Muscle of leg (tissue), 16 donors: ENCODE measurements at places on chromosomes 1 and 21. TPM values are rescaled to one million over a fixed set of nuclear protein-coding genes. Genes with fewer than 3 reads are reported as not detected.

Gene GRIK1
- 2.1 TPM for polyA plus RNA-seq

Gene SPRR2A
- polyA plus RNA-seq, result not detected

Gene KDF1
- 1.2 TPM for polyA plus RNA-seq

Gene MKNK1
- polyA plus RNA-seq, result 21.0 TPM

Gene GPN2
- 18.0 TPM for polyA plus RNA-seq

Gene CASP9
- polyA plus RNA-seq, result 18.7 TPM

DNA sequence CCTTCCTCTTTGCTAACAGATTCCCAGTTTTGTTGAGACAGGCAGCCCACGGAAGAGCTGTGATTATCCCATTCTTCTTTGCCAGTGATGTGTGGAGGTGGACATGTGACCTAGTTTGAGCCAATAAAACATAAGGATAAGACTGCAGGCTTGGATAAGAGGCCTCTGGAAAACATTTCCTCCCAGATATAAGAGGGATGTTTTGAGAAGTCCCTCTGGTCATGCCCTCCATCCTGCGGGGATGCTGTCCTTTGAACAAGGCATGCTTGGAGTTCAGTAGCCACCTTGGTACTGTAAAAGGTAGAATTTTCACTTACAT is 155.7 kb downstream of the TM2D1 start:
- no peak for DNase-seq

GRCh38 chr1:176174108-176174507 is 33.0 kb downstream of the COP1 start:
- DNase-seq, result no peak

DNA sequence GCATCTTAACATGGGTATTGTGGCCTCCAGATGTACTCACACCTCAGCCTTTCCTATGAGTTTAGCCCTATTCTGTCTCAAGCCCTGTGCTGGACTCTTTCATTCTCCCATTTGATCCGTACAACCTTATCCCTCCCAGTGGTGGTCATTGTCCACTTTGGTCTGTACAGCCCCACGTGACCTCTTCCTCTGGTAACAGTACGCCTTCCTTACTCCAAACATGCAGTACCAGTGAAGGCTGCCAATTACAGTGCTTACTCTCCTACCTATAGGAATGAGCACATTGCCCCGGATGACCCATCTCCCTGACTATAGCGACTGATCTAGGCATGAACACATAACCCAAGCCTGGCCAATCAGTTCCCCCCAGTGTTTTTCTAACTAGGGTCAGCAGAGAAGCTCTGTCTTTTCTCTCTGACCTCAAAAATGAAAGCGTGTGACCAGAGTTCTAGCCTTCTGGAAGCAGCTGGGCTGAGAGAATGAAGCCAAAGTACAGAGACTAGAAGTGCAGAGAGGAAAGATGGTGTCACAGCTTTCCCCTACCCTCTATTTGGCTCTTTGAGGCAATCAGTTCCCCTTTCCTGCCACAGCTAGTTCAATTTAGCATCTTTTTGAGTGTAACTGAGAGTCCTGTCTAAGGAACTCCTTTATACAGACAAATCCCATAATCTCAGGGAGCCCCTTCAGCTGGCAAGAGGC is 9.9 kb upstream of the QSOX1 start:
- DNase-seq, result no peak

DNA sequence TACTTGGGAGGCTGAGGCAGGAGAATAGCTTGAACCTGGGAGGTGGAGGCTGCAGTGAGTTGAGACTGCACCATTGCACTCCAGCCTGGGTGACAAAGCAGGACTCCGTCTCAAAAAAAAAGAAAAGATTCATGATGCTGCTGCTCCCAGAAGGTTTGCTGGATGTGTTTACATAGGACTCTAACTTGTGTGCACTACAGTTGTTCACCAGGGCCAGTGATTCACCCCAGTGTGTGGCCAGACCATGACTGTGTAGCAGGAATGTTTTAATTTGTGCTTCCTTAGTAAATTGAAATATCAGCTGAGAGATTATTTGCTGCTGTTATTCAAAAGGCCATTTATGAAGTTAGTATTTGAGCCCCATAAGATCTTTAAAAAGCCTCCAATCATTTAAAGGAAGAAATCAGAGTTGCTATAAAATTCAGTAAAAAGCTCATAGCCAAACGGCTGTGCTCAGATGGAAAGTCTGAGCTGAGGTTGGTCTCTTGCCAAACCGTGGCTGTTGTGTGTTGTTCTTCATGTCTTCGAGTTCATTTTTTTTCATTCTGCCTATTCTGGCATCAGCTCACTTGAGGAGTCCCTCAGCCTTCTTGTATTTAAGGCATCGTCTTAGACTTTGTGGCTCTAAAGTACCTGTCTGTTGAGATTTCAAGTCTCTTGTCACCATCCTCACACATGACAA is 18.1 kb upstream of the PGD start:
- DNase-seq, result peak; percentile 89

- DNase-seq, result peak; percentile 82
Observed at GRCh38 chr1:118990513-118991152, 2.5 kb upstream of the TBX15 start.

DNA sequence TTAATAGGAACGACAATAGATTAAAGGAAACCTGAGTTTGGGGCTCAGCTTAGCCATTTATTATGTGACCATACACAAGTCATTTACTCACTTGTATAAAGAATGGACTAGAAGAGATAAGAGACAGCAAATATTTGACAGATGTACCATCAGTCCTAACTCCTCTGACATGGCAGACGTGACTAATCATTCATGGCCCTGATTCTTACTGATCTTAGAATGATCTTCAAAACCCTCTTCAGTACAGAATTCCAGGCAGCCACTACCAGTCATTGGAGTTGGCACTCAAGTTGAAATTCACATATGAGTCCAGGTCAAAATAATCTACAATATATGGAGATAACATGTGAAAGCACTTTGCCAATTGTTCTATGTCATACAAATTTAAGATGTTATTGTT is 21.0 kb upstream of the POU2F1 start:
- DNase-seq, result no peak

DNA sequence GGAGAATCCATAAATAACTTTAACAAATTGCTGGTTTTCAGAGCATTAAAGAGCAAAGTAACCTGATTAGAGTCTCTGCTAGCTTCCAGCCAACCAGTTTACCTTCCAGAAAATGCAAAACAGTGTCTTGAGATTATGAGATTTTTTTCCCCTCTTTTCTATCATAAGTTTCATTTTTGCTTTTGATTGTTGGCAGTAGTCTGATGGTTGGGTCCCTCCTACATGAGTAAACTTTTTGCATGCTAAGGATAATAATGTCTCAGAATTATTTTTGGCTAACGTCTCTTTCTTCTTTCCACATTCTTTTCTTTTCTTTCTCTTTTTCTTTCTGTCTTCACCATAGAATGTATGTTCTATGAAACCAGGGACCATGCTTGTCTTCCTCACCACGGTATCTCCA is 6.3 kb upstream of the ADAMTS5 start:
- no peak for DNase-seq

DNA sequence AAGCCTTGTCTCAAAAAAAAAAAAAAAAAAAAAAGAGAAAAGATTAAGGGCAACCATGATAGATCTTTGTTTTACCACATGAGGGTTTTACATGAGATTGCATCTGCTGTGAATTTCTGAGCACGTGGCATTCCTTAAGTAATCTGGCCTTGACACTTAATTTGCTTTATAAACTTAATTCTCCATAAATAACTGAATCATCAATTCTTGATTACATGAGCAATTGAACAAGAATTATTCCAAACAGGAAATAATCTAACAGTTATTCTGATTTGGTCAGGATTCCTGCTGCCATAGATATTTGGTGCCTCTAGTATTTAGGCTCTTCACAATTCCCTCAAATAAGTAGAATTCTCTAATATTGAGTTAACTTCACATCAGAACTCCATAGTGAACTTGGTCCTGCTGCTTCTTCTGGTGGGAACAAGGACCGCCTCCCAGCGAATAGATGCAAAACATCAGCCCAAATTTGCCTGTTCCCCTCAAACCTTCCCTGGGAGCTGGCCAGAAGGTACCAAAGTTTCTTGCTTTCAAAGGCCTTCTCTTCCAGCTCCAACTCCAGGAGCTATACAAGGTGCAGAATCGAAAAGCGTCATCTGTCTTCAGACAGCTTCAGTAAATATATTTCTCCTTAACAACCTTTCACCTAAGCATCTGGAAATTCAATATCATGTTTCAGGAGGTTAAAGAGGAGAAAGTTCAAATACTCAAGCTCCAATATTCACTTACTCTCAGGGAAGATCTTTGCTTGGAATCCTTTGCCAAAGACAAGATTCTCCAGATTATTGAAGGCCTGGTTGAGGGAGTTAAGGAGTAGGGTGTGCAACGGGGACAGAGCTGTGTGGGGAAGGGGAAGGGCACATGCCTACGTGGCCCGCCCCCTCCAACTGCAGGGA is 1.0 kb downstream of the KRTCAP2 start:
- peak; percentile 22 for DNase-seq

DNA sequence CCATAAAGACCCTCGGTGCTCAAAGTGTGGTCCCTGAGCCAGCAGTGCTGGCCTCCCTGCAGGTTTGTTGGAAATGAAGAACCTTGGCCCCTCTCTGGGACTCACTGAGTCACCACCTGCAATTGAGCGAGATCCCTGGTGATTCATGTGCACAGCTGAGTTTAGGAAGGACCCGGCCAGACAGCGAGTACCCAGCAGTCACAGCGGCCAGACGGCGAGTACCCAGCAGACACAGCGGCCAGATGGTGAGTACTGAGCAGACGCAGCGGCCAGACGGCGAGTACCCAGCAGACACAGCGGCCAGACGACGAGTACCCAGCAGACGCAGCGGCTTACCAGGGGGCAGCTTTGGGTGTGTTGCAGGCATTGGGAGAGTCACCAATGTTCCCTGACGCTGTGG is 123.8 kb downstream of the PRDM16 start:
- no peak for DNase-seq

- peak; percentile 44 for DNase-seq
Observed at GRCh38 chr1:26020330-26020768, 1.2 kb upstream of the EXTL1 start.

DNA sequence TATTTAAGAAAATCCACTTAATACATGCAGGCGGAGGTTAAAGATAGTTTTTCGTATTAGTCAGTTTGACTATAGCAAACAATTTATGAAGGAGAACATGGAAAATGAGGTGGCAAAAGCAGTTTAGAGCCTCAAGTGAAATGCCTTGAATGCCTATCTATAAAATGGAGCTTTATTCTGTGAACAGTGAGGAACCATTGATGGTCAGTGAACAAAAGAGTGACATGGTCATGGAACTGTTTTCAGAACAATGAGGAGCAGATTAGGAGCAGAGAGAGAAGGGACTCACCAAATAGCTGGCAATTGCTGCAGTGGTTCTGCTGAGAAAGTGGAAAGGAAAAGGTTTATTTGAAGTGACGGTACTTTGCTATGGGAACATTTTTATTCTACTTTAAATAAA is 299.8 kb downstream of the DUSP10 start:
- no peak for DNase-seq

DNA sequence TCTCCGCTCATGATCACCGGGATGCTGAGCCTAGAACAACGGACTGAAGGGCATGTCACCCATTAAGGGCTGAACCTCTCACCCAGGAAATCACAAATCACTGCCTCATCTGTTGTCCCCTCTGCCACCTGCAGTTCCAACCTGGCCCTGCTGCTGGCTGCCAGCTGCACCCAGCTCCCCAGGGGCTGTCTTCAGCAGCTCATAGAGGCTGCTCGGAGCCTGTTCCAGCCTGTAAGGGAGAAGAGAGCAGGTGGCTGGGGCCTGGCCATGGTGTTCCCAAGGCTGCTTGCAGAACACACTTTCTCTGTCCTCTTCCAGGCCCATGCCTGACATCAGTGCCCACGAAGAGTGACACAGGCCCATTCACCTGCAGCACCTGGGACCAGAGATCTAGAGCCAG is 44.5 kb upstream of the DISP3 start:
- DNase-seq, result no peak

DNA sequence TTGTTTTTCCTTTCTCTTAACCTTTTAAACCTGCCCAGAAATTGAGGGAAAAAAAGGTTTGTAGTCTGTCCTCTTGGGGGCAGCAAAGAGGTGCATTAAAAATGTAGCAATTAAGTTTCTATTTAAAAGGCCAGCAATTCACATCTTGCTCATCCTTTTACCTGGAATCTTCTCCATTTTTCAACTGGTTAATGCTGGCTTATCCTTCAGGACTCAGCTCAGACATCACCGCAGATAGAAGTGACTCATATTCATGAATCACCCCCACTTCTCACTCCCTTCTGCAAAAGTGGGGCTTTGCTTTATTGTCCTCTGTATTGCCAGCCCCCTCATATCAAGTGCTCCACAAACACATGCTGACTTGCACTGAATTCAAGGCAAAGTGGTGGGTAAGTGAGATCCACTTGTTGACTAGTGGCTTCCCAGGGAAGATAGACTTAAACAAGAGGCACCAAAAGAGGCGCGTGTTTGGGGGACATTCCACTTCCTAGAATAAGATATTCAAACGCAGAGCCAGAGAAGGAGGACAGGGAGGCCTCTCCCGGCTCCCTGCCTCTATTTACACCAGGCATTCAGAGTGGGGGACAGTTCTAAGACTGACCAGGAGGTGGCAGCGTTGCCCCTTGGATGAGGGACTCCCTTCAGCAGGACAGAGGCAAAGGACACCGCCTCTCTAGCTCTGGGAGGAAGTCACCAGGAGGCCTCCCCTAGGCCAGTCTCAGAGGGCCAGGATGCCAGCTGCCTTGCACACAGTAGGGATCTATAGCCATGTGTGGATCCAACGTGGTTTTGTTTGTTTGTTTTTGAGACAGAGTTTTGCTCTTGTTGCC is 23.2 kb upstream of the ZNF648 start:
- peak; percentile 82 for DNase-seq

DNA sequence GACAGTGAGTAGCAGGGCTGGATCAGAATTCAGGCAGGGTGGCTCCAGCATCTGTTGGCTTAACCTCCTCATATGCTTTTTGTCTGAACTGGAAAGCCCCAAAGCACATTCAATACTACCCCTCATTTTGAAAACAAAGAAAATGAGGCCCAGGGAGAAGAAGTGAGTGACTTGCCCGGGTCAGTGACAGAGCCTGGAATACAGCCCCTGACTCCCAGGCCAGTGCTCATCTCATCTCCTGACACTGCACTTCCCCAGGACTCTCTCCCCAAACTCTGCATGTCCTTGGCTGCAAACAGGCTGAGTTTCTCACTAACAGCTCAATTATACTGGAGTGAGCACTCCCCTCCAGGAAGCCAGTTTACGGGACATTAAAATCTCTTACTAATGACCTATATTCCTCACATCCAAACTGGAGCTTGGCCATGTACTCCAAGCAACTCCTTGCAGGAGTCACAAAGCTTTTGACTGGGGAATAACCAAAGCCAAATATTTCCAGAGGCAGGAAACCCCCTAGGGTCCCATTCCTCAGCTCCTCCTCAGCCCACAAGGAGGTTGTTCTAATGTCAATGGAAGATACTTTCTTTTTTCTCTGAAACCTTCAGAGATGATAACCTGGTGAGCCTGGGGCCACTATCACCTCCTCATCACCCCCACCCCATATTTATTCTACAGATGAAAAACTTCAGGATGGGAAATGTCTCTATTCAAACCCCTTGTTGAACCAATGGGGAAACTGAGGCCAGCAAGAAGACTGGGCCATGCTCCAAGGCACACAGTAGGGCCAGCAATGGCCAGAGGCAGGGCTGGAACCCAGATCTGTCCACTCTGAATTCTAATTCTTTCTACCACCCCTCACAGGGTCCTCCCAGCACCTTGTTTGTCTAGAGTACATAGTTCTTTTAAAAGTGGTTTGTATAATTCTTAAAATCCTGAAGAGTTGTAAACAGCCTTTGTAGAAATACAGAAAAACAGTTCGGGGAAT is 127.0 kb downstream of the PLPP3 start:
- peak; percentile 95 for DNase-seq

GRCh38 chr21:18138507-18138906 is 106.1 kb upstream of the CHODL start:
- peak; percentile 89 for DNase-seq

GRCh38 chr1:232149287-232150201 is 480.4 kb downstream of the SIPA1L2 start:
- DNase-seq, result no peak

- DNase-seq, result peak; percentile 56
Observed at GRCh38 chr1:17494114-17494729, 45.3 kb upstream of the ARHGEF10L start.
